ENCODE measurements at places on chromosomes 4 and X.

GRCh38 chrX:72276478-72276953, 532 bp downstream of the RPS4X start:
- no peak for DNase-seq

- no peak for DNase-seq
These were observed 336.3 kb upstream of the BMP3 start for GRCh38 chr4:80694171-80694570.

- no peak for DNase-seq
These were observed 162.5 kb downstream of the COL4A6 start for GRCh38 chrX:108275732-108276131.

DNA sequence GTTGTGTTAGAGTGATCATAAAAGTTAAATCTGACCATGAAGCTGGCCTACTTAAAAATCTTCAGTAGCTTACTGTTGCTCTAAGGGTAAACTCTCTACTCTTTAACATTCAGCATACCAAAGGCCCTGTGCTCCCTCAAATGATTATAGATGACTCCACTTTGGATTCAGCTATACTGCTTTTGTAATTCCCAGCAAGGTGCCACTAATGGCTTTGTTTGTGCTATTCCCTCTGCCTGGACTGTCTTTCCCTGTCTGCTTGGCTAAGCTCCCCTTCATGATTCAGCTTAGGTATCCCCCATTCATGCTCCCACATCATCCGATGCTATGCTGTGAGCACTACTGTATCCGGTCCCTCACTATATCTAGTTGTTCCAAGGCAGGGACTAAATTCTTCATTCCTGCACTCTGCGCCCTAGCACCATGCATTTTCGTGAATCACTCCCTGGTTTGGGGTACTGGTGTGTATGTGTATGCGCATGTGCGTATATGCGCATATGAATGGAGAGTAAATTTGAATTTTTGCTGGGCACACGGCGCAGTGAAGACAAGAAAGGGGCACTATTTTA, 453 bp upstream of the PBDC1 start:
- no peak for DNase-seq

DNA sequence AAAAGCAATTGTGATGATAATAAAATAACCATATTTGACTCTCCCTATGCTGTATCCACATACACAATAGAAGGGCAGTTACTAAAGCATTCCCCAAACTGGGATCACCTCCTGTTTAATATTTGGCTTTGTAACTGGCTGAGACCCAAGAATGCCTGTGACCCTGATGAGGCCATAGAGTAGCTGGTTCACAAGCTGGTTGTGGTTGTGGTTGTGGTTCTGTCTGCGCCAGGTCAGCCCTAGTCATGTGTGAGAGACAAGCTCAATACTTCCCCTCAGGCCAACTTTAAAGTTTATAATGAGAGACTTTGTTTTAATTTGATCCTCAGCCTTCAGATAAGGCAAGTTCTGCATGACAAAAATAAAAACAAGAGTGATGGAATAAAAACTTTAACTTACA, 209.9 kb downstream of the PARM1 start:
- no peak for DNase-seq

DNA sequence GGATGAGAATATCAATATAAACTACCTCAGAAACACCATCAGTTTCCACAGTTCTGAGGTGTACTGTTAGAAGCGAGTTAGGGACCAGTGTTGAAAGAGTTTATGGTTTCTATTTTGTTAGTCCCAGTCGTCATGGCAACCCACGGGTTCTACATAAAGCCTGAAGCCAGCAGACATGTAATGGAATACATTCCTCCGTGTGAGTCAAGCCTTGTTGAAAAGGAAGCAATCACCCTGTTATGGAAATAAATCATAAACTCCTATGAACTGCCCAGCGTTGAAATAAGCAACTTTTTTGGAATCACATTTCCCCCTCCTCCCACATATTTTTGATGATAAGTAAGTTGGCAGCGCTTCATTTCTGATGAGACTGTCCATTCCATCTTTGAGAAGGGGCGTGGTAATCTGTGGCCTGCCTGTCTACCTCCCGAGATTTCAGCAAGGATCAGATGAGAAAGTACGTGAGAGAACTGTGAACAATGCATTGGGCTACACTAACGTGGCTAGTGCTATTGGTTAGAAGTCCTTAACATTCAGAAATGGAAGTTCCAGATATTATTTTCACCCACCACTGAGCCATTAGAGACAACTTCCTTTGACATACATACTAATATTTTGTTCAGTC, 40.4 kb upstream of the PDHA1 start:
- no peak for DNase-seq

Data from NCI-H774 (cell line).